ENCODE measurements at places on chromosomes 7 and 10.

DNA sequence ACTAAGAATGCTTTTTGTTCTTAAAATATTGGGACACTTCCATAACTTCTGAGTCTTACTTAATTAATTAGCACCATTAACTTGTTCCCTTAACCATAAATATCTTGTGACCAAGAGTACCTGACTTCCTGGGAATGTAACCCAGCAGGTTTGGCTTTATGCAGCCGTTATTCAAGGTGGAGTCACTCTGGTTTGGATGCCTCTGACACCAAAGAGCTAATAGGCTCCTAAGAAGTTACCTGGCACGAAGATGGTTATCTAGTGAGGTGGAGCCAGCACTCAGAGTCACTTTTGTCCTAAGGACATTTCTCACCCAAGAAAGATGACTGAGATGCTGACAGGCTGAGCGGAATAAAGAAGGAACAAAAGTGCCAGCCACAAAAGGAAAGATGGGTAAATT is 172.3 kb downstream of the C1GALT1 start:
- DNase-seq = no peak

GRCh38 chr10:72541337-72541736 is 84.5 kb downstream of the MICU1 start:
- DNase-seq = no peak

DNA sequence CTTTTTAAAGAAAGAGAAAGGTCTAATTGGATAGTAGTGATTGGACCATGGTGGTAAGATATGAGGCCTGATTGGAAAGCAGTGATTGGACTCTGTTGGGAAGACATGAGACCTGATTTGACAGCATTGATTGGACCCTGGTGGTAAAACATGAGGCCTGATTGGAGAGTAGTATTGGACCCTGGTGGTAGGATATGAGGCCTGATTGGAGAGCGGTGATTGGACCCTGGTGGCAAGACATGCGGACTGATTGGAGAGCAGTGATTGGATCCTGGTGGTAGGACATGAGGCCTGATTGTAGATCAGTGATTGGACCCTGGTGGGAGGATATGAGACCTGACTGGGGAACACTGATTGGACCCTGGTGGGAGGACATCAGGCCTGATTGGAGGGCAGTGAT is 444.3 kb downstream of the LRMDA start:
- DNase-seq = no peak

- DNase-seq = no peak
Measured at GRCh38 chr10:14860791-14861190, 17.9 kb upstream of the SUV39H2 start.

DNA sequence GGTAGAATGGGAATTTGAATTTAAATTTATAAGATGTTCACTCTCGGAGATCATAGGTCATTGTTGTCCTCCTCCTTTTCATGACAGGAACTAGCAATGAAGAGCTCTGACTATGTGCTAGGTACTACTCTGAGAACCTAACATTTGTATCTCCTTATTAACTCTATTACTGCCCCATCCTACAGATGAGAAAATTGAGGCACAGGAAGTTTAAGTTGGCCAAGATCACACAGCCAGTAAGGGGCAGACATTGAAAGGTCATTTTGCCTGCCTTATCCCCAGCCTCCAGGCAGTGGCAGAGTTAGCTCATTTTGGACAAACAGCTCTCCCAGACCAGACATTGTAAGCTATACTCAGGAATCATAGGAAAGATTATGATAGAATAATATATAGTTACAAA is 6.0 kb downstream of the SRGN start:
- DNase-seq = peak; percentile 10

GRCh38 chr10:24762161-24762924 is 38.7 kb upstream of the ARHGAP21 start:
- peak; percentile 36 for DNase-seq

GRCh38 chr7:2376351-2377154 is 21.9 kb downstream of the EIF3B start:
- DNase-seq = no peak

- no peak for DNase-seq
Measured at GRCh38 chr10:58734116-58734515, 221.4 kb downstream of the BICC1 start.

DNA sequence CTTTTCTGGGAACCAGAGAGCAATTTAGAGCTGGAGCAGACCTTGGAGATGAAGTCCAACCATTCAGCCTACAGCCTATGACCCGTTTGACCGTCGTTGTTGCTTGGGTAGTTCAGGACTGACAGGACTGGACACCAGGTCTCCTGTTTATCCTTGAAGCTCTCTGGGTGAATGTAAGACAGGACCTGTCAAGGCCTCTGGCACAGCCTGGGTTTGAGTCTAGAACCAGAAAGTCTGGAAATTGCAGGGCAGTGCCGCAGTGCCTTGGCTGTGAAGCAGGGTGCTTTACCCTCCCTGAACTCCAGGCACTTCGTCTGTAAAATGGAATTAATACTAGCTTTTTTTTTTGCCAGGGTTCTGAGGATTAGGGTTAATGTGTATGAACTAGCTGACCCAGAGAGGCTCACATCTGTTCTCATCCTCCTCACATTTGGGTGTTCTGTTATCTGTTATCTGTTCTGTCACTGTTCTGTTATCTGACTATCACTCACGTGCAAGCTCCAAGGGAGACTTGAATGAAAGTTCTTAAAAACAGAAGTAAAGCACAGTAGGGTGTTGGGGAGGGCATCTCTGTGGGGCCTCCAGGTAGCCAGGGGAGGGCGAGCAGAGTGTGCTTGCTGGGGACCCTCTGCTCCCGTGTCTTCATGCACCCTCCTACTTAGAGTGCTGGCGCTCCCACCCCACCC is 9.9 kb downstream of the BLVRA start:
- DNase-seq = no peak

- no peak for DNase-seq
Measured at GRCh38 chr7:20064974-20065862, 152.0 kb downstream of the MACC1 start.

GRCh38 chr10:113426181-113426877 is 126.5 kb upstream of the HABP2 start:
- DNase-seq = no peak

DNA sequence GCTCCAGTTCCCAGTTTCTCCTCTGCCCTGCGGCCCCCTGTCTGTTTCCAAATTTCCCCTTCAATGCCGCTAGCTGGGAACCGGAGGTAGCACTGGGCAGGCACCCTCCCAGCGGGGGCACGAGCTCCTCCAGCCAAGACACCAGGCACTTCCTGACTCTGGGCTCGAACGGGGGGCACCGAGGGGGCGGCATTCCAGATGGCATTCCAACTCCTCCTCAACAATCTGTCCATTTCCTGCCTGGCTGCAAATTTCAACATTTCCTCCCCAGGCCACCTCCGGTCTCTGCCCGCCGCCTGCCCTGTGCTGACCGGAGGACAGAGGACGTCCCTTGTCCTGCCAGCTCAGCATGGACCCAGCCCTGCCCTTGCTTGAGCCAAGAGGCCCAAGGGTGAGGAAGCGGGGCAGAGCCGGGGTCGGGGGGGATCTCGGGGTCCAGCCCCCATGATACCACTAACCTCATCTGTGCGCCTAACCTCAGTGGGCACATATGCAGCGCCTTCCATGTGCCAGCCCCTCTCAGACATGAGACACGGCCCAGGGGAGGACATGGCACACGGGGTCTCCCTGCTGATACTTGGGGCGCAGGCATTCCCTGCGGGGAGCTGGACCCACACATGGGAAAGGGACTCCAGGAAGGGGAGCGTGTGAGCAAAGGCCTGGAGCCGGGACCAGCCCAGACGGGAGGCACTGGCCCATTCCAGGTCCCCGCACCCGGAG is 58.0 kb downstream of the PDGFA start:
- DNase-seq = no peak

- DNase-seq = no peak
Measured at GRCh38 chr7:128937647-128938543, at the start of gene IRF5. Gene IRF5, plus strand, starts transcription at chr7:128937927. Its CDS starts 4,155 bp downstream, at chr7:128942082.

GRCh38 chr10:63542835-63543575 is 21.8 kb downstream of the REEP3 start:
- no peak for DNase-seq

- no peak for DNase-seq
Measured at GRCh38 chr10:27391916-27392315, 112.2 kb upstream of the RAB18 start.

- no peak for DNase-seq
Measured at GRCh38 chr7:151775547-151776443, 101.1 kb downstream of the PRKAG2 start.

DNA sequence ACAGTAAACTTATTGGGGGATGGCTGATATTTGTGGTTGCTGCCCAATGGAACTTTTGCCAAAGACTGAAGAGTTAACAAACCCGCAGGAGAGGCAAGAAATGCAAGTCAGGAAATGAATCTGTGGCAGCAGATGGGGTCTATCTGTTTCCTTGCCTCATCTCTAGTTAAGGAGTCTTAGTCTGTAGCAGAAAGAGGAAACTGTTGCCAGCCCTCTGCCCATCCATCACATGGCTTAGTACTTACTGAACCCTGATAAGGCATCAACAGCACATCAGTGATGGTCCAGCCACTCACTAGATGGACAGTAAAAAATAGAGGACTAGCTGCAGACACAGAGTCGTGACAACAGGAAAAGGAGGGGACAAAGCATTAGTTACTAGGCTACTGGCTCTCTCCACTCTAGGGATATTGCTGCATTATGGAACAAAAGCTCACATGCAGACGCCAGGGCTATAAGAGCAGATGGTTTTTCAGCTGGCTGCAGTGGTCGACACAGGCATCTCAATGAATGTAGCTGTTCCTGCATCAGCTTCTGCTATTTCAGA is 614.7 kb downstream of the PARD3 start:
- DNase-seq = no peak

DNA sequence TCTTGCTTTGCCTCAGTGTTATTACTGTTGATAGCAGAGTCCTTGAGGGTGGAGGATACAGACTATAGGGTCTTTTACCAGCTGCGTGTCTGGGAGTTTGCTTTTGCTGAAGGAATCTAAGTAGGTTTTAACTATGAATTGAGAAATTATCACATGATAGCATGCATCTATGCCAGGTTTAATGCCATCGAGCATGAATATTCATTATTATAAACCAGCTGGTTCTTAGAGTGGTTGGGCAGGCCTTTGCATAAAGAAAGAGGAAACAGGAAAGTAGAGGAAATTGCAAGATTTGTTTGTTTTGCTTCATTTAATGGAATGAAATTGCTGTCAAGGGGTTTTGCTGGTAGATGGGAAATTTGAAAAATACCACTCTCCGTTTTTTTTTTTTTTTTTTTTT is 70.7 kb downstream of the PLPP4 start:
- no peak for DNase-seq

DNA sequence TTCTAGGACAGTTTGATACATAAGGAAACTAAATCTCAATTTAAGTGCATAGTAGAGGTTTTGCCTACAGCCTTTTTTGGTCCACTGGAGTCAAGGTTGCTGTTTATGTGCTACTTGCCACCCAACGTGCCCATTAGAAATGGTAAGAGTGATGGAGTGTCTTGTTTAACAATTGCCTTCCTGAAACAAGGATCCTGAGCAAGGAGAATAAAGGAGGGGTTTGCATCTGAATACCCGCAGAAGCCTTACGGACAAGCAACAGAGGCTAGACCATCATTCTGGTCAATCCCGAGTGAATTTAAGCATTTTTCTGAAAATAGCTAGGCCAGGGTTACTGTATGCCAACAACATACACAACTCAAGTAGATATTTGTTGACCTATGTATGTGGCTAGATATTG is 63.6 kb downstream of the MARCHF5 start:
- DNase-seq = no peak

DNA sequence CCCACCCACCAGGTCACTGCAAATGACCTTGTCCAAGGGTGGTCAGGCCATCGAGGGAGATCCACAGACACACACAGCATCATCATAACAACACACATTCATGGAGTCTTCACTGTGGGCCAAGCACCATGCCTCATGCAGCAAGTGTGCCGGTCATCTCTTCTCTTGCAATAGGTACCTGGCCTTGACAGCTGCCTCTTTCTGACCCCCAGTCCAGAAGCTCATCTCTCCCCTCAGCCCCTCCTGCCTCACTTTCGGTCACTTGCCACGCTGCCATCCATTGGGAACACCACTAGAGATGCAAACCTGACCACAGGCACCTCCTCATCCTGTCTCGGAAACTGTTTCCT is 75.9 kb downstream of the OAT start:
- no peak for DNase-seq

DNA sequence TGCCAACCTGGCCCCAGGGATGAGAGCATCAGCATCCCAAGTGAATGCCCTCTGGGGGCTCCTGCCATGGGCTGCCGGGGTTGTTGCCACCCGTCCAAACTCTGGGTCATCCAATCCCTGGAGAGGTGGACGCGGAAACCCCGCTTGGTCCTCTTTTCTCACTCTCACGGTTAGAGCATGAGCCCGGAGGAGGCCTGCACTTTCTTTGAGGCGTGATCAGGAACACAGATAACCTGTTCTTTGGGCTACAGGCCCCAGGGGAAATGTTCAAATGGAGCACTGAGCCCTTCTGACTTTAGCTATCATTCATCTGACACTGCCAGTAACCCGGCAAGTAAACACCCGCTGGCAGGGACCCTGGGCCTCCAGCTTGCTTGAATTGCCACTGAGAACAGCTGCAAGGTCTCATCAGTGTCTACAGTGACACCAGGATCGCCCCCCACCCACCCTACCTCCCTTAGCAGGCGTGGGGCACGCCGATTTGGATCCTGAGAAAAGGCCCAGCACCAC is 29.4 kb upstream of the SLF2 start:
- DNase-seq = no peak

DNA sequence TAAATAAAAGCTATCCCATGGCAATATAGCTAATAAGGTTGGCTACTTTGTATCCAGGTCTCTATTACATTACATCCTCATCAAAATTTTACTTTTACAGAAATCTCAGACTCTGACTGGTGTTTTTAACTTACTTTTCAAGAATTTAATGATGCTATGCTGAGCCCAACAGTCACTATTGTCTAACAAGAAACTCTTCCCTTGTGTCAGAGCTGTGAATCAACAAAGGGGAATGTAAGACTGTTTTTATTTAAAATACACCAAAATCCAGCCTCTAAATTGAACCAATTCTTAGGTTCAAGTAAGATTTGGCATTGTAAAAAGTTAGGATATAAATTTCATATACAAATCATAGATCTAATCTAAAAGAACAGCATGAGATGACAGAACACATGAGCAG is 7.0 kb downstream of the RTKN2 start:
- no peak for DNase-seq

- no peak for DNase-seq
Measured at GRCh38 chr10:24708081-24708480, 15.6 kb downstream of the ARHGAP21 start.

DNA sequence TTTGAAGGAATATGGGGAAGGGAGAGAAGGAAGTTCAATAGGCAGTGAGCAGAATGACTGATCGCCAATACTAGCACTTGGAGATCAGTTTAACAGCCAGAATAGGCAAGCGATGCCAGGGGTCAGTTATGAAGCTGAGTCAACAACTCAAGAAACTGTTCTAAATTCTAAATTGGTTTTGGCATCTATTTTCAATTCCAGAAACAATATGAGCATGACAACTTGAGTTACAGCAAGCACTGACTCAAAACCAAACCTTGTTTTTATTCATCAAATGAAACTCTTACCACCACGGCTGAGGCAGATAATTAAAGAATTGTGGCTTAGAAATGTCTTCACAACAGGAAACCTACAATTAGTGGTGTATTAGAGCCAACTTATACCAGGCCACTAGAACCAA is 180.5 kb upstream of the ASAH2 start:
- no peak for DNase-seq

GRCh38 chr7:142418326-142418725 is 160.5 kb upstream of the PRSS58 start:
- DNase-seq = no peak

Measured in HuH-7 (cell line).